ENCODE measurements at places on chromosomes 12 and 14.

- no peak for DNase-seq
These were observed 35.4 kb upstream of the NKX2-8 start for GRCh38 chr14:36617824-36618223.

- DNase-seq = no peak
These were observed 77.8 kb downstream of the DDX51 start for GRCh38 chr12:132066345-132066685.

GRCh38 chr12:100267603-100268281 is 765 bp downstream of the SCYL2 start:
- peak; percentile 39 for DNase-seq

DNA sequence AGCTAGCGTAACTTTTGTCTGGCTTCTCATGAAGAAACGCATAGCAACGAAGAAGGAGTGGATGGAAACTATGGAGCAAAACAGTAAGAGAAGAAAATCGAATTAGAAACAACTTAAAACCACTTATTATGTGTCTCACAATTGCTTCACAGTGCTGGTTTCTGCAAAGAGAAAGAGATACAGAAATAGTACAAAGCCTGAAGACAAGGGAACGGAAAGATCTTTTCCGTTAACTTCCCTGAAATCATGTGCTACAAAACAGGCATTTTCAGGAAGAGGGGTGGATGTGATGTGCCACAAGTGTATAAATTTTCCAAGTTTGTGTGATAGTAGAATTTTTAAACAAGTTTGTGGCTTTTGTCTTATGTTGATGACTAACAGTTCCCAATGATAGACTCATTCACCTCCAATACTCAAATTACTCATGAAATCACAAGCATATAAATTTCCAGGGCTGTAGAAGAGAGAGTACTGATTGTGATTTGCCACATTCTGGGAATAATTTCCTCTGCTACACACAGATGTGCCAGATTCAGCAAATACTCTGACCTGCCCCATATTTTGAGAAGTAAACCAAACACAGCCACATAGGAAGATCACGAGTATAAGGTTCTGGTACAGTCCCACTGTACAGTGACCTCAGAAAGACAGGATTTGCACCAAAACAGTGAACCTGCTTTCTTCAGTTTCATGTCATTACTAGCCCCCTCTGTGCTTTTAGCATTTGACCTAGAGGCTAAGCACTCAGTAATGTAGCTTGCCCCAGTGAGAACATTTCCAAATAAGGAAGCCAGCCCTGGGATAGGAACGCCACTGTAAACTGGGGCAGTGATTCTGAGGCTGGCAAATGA is 41.4 kb upstream of the PPFIA2 start:
- peak; percentile 42 for DNase-seq

DNA sequence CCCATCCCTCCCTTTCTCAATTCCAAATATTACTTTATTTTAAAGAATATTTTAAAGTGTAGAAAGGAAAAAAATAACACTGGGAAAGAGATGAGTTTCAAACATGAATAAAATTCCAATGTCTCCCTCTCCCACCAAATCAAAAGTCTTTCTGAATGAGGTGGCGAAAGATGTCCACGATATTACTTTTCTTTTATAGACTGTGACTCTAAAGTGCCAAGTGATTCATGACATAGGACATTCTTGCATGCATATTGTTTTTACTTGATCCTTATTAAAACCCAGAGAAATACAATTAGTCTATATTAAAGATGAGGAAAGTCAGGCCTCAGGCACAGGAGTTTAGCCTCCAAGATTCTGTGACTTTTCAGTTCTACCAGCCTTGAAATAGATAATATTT is 16.0 kb upstream of the LUM start:
- DNase-seq = no peak

- peak; percentile 49 for DNase-seq
These were observed 33.7 kb upstream of the CCNT1 start for GRCh38 chr12:48750215-48750614.

GRCh38 chr12:52771505-52771904 is 5.6 kb downstream of the KRT76 start:
- no peak for DNase-seq

DNA sequence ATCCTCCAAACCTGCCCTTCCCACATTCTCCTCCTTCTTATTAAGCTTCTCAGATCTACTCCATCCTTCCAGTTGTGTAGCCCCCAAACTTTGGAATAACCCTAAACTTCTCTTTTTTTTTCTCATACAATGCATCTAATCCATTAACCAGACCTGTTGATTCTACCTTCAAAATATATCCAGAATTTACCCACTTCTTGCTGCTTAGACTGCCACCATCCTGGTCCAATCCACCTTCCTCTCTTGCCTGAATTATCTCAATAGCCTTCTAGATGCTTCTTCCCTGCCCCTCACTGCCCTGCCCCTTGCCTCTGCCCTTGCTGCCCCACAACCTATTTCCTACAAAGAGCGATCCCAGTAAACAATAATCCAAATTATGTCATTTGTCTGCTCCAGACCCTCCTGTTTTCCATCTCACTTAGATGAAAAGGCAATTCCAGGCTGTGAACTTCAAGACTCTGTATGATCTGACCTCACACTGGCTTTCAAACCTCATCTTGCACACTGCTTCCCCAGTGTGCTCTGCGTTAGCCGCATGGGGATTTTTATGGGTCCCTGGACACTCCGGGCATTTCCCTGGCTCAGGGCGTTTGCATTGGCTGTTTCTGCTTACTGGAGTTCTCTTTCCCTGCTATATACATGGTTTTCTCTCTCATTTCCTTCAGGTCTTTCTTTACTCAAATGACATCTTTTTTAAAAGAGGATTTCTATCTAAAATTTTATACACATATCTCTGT is 42.6 kb upstream of the HIF1A start:
- DNase-seq = no peak

DNA sequence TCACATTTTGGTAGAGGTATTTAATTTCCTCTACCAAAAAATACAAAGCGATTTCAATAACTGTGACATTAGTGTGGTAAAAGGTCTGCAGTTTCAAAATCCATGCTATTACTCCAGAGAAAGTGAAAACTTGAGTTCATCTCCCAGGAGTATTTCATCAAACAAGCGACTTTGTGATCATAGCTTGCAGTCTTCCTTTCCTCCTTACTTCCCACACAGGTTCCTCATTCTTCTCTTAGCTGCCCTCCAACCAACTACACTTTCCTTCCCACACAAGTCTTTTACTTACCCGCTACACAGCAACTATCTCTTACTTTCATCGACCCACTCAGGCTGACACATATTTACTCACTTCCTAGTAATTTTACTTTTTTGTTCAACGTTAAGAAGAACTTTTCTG is 413.4 kb upstream of the USP15 start:
- no peak for DNase-seq

Data from bronchial epithelial cell (primary cell).